ENCODE measurements at places on chromosomes 12 and 14. TPM values are rescaled to one million over a fixed set of nuclear protein-coding genes. Genes with fewer than 3 reads are reported as not detected.

GRCh38 chr12:11861155-11861863, 209.4 kb upstream of the BCL2L14 start:
- no peak for DNase-seq

GRCh38 chr12:116916714-116917114, 6.0 kb downstream of the FBXW8 start:
- DNase-seq: peak; percentile 94

- no peak for DNase-seq
Observed at GRCh38 chr12:26195250-26195640, at the start of gene SSPN. SSPN (plus strand) TSS chr12:26195573; CDS start chr12:26195673, 100 bp downstream.

GRIP1 gene
- total RNA-seq: 0.37 TPM
